ENCODE measurements at places on chromosomes 16 and 17. TPM values are rescaled to one million over a fixed set of nuclear protein-coding genes. Genes with fewer than 3 reads are reported as not detected.

GRCh38 chr16:68529608-68529930 lies 9.5 kb upstream of the ZFP90 start:
- no peak overlapping the region for H3K27ac ChIP-seq
- peak overlapping the region; percentile 96 for H3K4me3 ChIP-seq
- H3K4me1 ChIP-seq = peaks cover 13% of the 10 kb centered on the region
- H3K36me3 ChIP-seq = no peaks in the 10 kb centered on the region
- no peaks in the 10 kb centered on the region for H3K27me3 ChIP-seq
- no peak for DNase-seq

GRCh38 chr17:62884781-62885180 lies 76.7 kb upstream of the MARCHF10 start:
- no peak for DNase-seq
- peaks cover 10% of the 10 kb centered on the region for H3K4me1 ChIP-seq
- H3K27me3 ChIP-seq = no peaks in the 10 kb centered on the region
- H3K27ac ChIP-seq = no peak overlapping the region
- H3K36me3 ChIP-seq = no peaks in the 10 kb centered on the region
- no peak overlapping the region for H3K4me3 ChIP-seq

The CD300H gene
- polyA plus RNA-seq = not detected

- H3K4me1 ChIP-seq = no peaks in the 10 kb centered on the region
- H3K4me3 ChIP-seq = no peak overlapping the region
- no peak overlapping the region for H3K27ac ChIP-seq
- H3K27me3 ChIP-seq = no peaks in the 10 kb centered on the region
Measured at GRCh38 chr17:57338257-57338914, 82.1 kb downstream of the MSI2 start.

- H3K4me1 ChIP-seq = peaks cover 3% of the 10 kb centered on the region
- H3K27me3 ChIP-seq = peaks cover 61% of the 10 kb centered on the region
- no peak for DNase-seq
- no peak overlapping the region for H3K27ac ChIP-seq
- no peaks in the 10 kb centered on the region for H3K36me3 ChIP-seq
- H3K4me3 ChIP-seq = no peak overlapping the region
Measured at GRCh38 chr17:180381-181244, 837 bp downstream of the DOC2B start.

GRCh38 chr17:82065193-82065637 lies 389 bp downstream of the DUS1L start:
- no peaks in the 10 kb centered on the region for H3K27me3 ChIP-seq
- DNase-seq = no peak
- H3K27ac ChIP-seq = peak overlapping the region; percentile 52
- peak overlapping the region; percentile 78 for H3K4me3 ChIP-seq
- H3K4me1 ChIP-seq = peaks cover 13% of the 10 kb centered on the region

GRCh38 chr16:27321013-27321915 lies 7.5 kb downstream of the IL4R start:
- DNase-seq = no peak
- no peak overlapping the region for H3K4me3 ChIP-seq
- H3K4me1 ChIP-seq = peaks cover 85% of the 10 kb centered on the region
- no peaks in the 10 kb centered on the region for H3K27me3 ChIP-seq
- peak overlapping the region; percentile 21 for H3K27ac ChIP-seq
